ENCODE measurements at places on chromosomes 16 and 17.

- peak; percentile 93 for DNase-seq
These were observed 163.4 kb upstream of the CIBAR2 start for GRCh38 chr16:85275533-85276249.

- no peak for DNase-seq
These were observed 48.2 kb downstream of the RAP1GAP2 start for GRCh38 chr17:2844416-2844815.

GRCh38 chr17:33777674-33778073 lies 477.4 kb upstream of the CCL2 start:
- DNase-seq: no peak

GRCh38 chr17:81513753-81514488 lies 1.3 kb upstream of the ACTG1 start:
- DNase-seq: peak; percentile 82

- DNase-seq: no peak
These were observed 23.7 kb downstream of the CACNG4 start for GRCh38 chr17:66988069-66988798.

GRCh38 chr16:67548265-67549126 lies 13.8 kb upstream of the CTCF start:
- no peak for DNase-seq

GRCh38 chr16:69620573-69620972 lies 54.8 kb downstream of the NFAT5 start:
- no peak for DNase-seq

GRCh38 chr17:74202938-74203337 lies 540 bp upstream of the RPL38 start:
- DNase-seq: peak; percentile 36

GRCh38 chr16:4303973-4304372 lies 11.9 kb upstream of the GLIS2 start:
- no peak for DNase-seq

GRCh38 chr17:11924076-11924475 lies 73.2 kb downstream of the ZNF18 start:
- no peak for DNase-seq

- no peak for DNase-seq
These were observed 24.4 kb upstream of the PHKG2 start for GRCh38 chr16:30723725-30724355.

DNA sequence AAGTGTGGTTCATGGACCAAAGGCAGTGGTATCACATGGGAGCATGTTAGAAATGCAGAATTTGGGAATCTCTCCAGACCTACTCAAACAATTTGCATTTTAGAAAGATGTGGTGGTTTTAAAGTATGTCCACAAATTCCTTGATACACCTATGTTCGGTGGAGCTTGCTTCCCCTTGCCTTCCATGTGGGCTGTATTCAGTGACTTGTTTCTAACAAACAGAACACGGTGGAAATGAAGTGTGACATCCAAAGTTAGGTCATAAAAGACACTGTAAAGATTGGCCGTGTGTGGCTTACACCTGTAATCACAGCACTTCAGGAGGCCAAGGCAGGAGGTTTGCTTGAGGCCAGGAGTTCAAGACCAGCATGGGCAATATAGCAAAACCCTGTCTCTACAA lies 16.7 kb downstream of the COQ7 start:
- no peak for DNase-seq

DNA sequence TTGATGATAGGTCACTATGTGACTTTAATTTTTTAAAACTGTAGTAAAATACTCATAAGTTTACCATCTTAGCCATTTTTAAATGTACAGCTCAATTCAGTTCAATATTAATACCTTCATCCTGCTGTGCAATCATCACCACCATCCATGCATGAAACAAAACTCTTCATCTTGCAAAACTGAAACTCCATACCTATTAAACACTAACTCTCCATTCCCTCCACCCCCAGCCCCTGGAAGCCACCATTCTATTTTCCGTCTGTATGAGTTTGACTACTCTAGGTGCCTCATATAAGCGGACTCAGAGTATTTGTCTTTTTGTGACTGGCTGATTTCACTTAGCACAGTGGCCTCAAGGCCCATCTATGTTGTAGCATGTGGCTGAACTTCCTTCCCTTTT lies 9.4 kb upstream of the CNEP1R1 start:
- no peak for DNase-seq

DNA sequence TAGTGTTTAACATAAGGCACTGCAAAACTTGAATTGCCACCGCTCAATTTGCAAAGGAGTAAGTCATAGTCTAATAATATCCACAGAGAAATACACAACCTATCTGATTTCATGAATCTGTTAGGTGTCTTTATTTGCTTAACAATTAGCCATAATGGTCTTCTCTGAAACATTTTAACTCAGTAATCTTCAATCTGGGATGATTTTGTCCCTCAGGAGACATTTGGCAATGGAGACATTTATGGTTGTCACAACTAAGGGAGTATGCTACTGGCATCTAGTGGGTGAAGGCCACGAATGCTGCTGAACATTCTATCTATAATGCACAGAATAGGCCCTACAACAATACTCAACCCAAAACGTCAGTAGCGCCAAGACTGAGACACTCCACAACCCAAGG lies 4.3 kb downstream of the UBE2G1 start:
- DNase-seq: peak; percentile 53

DNA sequence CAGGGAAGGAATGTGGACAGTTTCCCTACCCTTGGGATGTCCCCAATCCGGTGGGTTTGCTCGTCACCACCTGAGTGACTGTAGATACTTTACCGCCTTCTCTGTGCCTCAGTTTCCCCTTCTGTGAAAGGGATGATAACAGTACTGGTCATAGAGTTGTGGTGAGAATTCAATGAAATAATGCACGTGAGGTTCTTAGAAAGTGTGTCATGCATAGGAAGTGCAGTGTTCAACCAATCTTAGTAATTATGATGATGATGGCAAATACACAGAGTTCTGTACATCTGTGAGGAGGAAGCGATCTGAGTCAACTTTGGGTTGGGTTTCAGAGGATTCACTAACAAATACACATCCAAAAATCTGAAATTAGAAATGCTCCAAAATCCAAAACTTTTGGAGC lies 114.6 kb upstream of the HS3ST2 start:
- DNase-seq: no peak

DNA sequence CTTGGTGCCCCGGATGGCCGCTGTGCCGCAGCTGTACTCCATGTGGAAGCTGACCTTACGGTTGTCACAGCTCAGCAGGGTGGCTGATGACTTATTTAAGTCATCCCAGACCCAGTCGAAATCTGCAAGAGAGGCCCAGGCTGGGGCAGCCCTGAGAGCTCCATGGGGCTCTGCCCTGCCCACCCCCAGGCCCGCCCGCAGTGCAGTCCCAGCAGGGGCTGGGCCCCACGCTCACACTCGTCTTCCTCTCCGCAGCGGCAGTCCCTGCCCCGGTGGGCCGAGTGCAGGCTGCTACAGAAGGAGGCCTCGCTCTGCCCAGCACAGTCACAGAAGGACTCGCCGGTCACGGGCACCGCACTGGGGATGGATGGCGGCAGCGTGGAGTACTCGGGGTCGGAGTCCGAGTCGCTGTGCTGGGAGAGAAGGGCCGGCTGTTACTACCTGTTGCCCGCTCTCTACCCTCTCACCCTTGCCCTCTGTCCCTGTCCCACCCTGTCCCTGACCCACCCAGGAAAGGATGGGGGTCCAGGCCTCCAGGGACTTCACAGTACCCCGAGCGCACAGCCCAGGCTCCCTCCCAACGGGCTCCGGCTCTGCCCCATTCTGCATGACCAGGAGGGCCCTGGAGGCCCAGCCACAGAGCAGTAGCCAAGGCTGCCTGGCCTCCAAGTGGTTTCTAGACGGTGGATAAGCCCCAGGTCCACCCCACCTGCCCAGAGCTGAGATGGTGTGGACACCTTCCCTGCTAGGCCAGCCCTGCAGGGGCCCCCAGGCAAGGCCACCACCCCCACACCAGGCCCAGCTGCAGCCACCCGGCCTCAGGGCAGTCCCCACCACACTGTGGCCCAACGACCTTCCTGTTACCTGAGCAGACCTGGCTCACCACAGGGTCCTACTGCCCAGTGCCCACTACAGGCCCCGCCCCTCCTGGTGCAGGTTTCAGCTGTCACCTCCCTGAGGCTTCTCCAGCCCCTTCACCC lies 3.9 kb downstream of the SPSB3 start:
- DNase-seq: no peak

- no peak for DNase-seq
These were observed 166.4 kb downstream of the CYB561 start for GRCh38 chr17:63279498-63280230.

GRCh38 chr17:44132275-44132821 lies 8.9 kb upstream of the HDAC5 start:
- DNase-seq: no peak

GRCh38 chr16:83269541-83269940 lies 538.2 kb upstream of the HSBP1 start:
- DNase-seq: no peak

GRCh38 chr17:66006654-66007053 lies 185.3 kb downstream of the CEP112 start:
- no peak for DNase-seq

- DNase-seq: peak; percentile 23
These were observed 741 bp downstream of the PLK1 start for GRCh38 chr16:23679274-23679985.

DNA sequence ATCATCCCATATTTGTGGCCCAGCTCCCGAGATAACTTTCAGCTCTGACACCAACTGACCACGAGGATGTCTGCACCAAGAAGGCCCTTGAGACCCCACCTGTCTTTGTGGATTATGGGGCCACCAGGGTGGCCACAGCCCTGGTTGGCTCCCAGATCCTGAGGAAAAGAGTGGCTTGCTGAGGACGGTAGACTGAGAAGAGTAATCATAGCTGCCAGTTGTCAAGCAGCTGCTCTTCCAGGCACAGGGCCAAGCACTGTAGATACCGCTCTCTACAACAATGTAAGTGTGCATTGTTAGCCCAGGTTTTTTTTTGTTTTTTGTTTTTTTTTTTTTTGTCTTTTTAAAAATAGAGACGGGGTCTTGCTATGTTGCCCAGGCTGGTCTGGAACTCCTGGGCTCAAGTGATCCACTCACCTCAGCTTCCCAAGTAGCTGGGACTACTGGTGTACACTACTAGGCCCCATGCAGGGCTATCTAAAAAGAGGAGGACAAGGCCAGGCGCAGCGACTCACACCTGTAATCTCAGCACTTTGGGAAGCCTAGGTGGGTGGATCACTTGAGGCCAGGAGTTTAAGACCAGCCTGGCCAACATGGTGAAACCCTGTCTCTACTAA lies 9.6 kb downstream of the ZNF205 start:
- no peak for DNase-seq

GRCh38 chr17:39772987-39773934 lies 35.5 kb downstream of the GRB7 start:
- no peak for DNase-seq

- DNase-seq: no peak
These were observed 585.4 kb downstream of the WWOX start for GRCh38 chr16:78684655-78685375.

- no peak for DNase-seq
These were observed 315.3 kb downstream of the XYLT1 start for GRCh38 chr16:17155485-17155884.

DNA sequence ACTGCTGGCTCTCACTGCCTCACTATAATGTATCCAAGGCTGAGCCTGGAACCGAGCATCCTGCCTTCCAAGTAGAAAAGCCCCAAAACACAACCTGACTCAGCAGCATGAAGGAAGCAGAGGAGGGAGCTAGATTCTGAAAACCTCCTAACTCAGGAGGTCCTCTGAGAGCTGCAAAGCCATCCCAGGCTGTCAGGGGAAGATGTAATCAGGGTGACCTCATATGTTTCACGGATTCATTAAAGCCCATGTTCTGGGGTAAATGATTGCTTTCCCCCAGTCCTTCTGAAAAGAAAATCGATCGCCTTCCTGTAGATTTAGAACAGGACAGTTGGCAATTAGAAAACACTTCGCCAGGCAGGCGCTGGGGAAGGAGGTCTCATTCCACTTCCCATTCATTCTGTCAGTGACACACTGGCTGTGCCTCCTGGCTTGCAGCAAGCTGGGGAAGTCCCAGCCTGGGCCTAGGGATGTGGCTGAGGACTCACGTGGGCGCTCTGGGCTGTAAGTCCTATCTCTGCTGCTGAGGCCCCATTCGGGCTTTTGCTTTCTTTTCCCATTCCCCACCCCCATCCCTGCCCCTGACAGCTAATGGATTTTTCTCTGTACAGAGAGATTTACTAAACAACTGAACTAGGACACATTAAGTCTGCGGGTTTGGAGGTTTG lies 75.7 kb upstream of the TMEM132E start:
- no peak for DNase-seq

GRCh38 chr16:88584676-88585075 lies 14.5 kb downstream of the ZC3H18 start:
- no peak for DNase-seq

GRCh38 chr17:28204751-28205150 lies 114.2 kb upstream of the TMEM97 start:
- no peak for DNase-seq

- no peak for DNase-seq
These were observed 22.5 kb downstream of the SPPL2C start for GRCh38 chr17:45867171-45867570.

DNA sequence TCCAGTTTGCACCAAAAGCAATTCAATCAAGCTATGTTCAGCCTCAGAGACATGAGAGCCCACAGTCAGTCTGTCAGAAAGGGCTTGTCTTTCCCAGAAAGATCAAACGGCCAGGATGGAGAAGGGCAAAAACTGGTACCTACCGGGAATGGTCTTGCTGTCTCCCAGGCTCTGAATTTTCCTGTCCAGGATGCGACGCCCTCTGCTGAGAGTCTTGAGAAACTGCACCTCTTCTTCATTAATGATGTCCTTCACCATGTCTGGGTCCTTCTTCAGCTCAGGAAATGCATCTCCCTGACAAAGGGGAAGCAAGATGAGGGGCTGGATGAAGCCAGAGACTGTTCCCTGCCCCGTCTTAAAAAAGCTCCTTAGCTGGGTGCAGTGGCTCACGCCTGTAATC lies 15.8 kb upstream of the EXOSC6 start:
- peak; percentile 74 for DNase-seq

GRCh38 chr17:20926532-20926931 lies 116.3 kb downstream of the USP22 start:
- no peak for DNase-seq

GRCh38 chr17:17890773-17891759 lies 54.3 kb upstream of the SREBF1 start:
- peak; percentile 67 for DNase-seq

DNA sequence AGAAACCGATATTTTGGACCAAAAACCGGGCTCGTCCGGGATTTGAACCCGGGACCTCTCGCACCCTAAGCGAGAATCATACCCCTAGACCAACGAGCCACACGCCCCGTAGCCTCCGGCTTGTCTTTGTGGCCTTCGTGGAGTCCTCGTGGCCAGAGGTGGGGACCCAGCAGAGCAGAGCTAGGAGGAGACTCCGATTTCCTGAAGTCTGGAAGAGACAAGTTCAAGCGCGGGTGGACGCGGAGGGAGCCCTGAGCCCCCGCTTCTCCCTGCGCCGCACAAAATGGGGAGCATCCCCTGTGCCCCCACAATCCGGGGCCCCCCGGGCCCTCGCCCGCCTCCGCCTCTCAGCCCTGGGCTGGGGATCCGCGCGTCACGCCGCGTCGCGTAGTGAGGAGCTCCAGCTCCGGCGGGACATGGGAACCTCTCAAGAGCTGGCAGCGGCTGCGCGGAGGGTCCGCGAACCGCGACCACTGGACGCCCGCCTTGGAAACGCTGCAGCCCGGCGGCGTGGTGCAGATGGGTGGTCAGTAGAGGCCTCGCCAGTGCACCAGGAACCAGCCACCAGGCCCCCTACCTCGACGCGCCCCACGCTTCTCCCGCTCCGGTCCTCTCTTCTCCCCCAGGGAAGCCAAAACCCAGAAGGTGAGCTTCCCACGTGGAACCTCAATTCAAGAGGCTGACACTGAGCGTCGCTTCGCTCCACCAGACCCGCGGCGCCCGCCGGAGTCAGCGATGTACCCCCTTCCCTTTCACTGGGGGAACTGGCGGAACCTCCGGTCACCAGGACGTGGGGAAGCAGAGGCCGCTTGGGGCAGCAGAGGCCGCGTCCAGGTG lies 5.2 kb upstream of the OR1F1 start:
- no peak for DNase-seq
